HuH-7.5 (cell line): ENCODE measurements at places on chromosomes 1 and 21.

DNA sequence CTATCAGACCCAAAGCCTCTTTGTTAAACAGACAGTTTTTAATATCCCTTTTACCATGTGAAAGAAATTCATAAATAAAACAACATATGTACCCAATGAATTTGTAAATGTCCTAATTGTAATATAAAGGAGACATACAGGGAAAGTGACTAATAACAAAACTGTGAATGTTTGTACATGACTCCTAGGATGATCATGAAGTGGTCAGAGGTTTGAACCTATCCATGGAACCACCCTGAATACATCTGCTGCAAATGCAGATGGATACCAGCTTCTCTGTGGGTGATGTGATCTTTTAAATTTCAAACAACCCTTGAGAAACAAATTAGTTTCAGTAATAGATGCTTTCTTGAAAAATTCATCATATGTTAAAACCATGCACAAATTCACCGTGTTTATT lies 16.7 kb upstream of the ACBD3 start:
- DNase-seq, result no peak

- no peak for DNase-seq
Measured at GRCh38 chr1:94898491-94899385, 28.2 kb downstream of the CNN3 start.

DNA sequence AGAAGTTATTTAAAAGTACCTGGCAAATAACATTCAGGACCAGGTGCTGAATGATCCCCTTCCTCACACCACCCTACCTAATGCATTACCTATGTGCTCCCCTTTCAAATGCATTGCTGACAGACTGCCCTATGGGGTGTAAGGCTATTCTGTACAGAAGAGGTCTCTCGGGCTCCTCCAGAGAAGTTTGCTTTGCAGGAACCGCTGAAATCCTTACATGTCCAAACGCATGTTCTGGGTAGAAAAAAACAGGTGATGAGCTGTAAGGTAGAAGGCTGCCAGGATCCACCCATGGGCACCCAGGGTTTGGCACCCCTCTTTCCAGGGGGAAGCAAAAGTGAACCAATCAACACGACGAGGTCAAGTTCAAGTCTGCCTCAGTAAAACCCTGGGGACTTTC lies 58.3 kb upstream of the TARBP1 start:
- no peak for DNase-seq

DNA sequence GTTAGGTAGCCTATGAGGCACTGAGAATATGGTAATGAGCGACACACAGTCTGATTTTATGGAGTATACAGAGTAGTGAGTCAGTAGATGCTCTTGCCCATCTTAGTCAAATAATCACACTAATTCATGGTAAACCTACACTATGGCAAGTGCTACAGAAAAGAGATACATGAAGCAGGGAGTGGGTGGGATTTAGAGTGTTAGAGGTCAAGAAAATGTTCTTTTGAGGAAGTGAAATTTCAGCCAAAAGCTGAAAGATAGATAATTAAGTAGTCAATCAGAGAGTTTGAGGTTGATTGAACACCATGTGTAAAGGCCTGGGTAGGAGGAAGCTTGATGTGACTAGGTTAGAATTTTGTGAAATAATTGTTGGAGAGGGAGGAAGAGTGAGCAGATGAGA lies 14.7 kb downstream of the MDM4 start:
- DNase-seq, result no peak

DNA sequence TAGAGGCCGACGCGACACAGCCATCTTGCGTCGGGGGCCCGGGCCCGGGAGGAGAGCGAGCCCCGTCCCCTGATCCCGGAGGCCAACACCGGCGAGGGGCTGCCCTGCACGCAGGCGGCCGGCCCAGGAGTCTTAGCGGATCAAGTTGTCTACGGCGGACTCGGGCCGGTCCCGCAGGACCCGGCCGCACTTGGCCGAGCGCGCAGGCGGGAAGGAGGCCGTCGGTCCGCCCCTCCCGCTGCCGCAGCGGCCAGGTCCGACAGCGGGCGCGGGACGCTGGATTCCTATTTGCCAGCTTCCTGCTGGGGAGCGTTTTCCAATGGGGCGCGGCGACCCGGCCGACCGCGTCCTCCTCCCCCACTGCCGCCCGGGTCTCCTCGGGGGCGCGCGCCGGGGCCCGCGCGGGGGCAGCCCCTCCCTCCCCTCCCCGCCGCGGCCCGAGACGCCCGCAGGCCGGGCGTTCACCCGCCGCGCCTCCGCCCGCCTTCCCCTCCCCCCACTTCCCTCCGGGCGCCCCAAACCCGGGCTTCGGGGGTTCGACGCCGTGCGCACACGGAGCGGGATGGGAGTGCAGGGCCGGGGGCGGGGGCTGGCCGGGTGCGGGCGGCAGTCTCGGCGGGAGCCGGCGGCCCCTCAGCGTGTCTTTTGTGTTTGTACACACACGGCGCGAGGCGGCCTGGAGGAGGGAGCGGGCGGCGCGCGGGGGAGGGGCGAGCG lies 517 bp upstream of the H3-3A start:
- peak; percentile 78 for DNase-seq

DNA sequence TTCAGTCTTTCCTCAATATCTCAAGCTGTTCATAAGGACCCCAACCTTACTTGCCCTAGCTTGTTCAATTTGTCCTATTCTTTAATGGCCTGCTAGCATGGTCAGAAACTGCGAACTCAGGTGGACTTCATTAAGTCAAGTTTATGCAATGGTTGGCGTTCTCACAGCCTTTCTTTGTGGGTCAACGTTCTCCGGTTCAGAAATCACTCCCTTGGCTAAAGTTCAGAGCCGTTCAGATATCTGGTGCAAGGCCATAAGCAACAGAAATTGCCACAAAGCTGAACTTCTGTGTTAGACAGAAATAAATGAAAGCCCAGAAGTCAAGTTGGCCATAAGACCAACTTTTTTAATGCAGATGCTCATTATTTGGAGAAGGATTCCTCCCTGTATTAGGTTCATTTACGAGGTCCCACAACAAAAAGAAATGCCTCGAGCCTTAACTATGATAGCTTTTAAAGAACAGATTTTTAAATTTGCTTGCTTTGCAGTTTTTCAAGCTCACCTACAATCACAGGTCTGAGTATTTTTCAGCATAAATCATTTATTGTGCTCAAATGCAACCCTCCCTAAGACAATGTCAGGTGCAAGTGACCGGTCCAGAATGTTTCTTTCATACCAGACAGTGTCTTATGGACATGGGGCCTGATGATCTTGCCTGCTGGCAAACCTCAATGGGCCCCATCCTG lies 140.2 kb upstream of the COL11A1 start:
- no peak for DNase-seq

- peak; percentile 14 for DNase-seq
Measured at GRCh38 chr1:186722711-186723309, 42.6 kb upstream of the PTGS2 start.

DNA sequence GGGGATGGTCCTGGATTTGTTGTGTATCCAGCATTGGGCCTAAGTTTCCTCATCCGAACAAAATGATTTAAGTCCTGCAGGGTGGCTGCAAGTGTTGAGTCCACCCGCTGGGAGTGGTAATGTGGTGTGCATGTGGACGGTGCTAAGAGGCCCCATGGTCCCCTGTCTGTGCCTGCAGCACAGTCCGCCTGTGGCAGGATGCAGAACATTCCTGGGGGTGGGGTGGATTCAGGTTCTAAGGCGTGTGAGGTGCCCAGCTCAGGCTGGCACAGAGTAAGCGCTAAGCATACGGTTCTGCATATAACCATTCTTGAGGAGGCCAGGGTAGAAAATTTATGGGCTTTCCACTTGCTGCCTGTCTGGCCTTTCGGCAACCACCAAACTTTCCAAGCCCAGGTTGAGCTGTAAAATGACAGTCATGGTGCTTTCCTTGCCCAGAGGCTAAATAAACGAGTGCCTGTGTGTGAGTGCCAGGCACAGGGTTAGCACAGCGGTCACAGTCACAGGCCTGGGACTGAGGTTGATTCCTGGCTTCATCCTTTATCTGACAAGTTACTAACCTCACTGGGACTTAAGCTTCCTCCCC lies 30.7 kb downstream of the SLC2A1 start:
- DNase-seq, result no peak

DNA sequence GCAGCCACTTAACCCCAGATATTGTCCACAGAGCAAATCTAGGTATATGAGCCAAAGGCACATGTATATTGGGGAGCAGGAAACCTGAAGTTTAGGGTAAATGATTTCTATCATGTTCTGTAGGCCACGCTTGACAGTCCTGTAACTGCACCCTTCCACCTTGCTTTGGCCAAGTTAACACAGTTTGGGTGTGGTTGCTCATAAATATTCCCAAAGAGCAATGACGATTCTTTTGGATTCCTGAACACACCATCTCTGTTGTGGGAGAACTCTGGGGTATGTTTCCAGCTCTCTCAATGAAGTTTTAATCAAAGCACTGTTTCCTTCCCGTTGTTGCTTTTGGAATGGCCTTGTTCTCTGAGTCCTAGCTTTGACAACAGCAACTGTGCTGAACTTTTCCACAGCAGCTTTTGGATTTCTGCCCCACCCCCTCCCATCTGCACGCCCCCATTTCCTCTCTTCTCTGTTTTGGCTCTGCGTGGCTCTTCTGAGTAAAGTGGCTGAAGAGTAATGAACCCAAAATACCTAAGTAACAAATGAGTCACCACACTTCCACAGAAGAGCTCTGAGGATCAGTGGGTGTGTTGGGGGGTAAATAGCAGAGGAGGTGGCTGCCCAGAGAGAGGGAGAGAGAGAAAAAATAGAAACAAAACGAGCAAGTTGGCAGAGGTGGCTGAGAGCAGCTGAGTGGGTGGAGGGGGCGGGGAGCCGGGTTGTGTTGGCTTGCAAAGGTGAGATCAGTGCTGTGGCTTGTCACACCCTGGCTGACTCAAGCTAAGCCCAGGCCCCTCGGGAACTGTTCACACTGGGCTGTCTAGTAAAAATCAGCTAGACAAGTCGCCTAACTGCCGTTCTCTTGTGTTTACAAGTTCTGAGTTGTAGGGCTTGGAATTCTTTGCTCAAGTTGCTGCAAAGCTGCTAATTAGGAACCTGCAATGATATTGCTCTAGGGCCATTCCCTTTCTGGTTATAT lies 26.9 kb upstream of the RAP1A start:
- DNase-seq, result peak; percentile 43

DNA sequence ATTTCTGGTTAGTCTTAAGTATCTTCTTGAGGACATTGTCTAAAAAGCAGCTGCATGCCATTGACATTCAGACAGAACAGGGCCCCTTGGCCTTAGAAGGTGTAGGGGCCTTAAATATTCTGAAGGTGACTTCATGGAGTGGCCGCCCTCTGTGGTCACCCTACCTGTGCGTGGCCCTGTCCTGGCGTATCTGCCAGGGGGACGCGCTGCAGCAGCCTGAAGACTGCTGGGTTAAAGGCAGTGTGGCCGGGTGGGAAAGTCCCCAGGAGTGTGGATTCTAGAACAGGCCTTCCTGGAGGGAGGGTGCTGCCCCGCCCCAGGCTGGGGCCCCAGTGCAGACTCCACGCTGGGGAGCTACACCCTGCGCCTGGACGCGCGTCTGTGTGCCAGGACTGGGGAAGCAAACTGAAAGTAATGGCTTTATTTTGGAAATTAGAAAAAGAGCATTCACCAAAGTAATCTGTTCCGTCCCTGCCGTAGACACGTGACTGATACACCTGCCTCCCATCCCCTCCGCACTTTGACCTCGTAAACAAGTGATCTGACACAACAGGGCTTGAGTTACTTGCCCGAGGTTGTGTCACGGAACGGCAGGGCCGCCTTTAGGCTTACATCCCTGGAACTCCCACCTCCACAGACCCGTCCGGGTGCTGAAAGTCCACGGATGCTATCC lies 1.8 kb downstream of the AGPAT3 start:
- peak; percentile 77 for DNase-seq

- no peak for DNase-seq
Measured at GRCh38 chr21:40683349-40683748, 163.6 kb downstream of the DSCAM start.

- no peak for DNase-seq
Measured at GRCh38 chr21:44714905-44715304, 3.5 kb upstream of the TSPEAR start.

GRCh38 chr1:29785554-29785953 lies 549.2 kb downstream of the PTPRU start:
- DNase-seq, result no peak

- DNase-seq, result no peak
Measured at GRCh38 chr1:185971688-185972087, 237.5 kb downstream of the HMCN1 start.
